Gastrocnemius medialis (tissue), 4 donors: ENCODE measurements at places on chromosomes 5 and 9.

- DNase-seq = no peak
Observed at GRCh38 chr5:72224946-72225463, 95.0 kb downstream of the MRPS27 start.

DNA sequence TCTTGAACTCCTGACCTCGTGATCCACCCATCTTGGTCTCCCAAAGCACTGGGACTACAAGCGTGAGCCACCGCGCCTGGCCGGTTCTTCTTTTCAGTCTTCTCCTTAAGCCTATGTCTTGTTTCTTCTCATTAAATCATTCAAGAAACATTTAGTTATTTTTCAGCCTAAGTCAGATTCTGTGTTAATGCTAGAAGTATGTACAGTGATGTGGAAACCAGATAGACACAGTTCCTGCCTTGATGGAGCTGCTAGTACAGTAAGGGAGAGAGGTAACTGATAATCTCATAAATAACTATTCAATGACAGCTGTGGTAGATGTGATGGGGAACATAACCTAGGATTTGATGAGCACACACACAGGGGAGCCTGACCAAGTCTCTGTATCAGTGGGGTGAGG is 46.3 kb upstream of the NR3C1 start:
- no peak for DNase-seq

DNA sequence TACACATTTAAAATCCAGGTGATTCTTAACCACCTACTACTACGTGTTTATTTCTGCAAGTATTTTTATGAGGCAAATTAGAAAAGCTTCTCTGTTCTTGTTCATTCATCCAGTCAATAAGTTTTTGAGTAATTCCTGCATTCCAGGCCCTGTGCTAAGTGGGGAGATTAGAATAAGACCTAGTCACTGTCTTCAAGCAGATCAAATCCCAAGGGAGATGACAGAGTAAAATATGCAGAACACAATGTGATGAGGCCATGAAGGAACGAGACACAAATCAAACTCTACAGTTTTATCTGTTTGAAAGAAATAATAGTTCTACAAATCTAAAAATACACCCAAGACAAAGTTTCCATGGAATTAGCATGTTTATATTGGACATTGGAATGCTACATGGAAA is 158.8 kb downstream of the CEP120 start:
- no peak for DNase-seq

- no peak for DNase-seq
Observed at GRCh38 chr9:101479338-101480030, 43.9 kb upstream of the ALDOB start.

GRCh38 chr5:177378884-177379883 is 5.0 kb upstream of the SLC34A1 start:
- no peak for DNase-seq

DNA sequence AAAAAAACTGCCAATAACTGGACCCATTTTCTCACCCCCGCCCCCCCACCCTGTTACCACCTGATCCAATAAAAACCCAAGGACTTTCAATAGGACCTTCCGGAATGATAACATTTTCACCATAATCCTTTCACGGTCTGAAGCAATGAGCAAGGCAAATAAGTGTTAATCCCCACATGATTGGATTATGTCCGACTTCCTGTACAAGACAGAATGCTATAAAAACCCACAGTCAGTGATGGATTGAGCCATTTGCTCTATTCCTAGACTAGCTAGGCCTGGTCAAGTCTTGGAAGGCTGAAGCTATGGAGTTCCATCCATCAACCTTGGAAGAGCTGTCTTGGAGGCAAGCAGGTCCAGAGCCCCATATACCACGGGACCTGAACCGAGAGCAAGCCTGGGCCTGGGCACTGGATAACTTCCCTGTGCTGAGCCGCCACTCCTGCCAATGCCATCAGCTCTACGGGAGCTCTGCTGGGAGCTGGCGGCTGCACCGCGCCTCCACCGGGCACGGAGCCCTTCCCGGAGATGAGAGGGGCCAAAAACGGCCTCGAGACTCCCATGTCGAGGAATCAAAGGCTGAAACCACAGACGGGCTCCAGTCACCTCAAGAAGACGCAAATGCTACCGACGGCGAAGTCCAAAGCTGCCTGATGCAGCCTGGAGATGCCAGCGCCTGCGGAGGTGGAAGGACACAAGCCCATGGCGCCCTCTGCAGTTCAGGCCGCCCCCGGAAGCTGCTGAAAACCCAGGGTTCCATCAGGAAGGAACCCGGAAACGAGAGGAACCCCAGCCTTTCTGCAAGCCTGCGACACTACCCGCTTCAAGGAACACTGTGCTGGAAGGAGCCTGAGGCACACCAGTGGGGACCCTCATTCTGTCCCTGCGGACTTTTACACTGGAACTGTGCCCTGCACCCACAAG is 69.2 kb downstream of the ANXA2R start:
- no peak for DNase-seq
